ENCODE measurements at places on chromosomes 7 and 10.

DNA sequence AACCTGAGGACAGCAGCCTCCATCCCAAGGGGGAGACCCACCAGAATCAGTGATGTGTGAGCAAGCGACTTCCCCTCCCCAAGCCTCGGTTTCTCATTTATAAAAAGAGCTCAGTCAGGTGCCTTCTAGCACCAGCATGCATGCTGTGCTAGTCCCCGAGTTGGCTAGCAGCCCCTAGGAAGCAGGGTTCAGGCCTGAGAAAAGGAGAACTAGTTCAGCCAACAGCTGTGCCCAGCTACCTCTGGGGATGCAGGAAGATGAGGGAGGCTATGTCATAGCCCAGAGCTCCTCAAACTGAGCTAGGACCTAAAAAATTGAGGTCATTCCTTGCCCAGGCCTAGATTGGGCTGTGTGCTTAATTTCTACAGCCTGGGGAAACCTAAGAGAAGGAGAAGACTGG, 13.7 kb downstream of the DRGX start:
- no peak for DNase-seq

DNA sequence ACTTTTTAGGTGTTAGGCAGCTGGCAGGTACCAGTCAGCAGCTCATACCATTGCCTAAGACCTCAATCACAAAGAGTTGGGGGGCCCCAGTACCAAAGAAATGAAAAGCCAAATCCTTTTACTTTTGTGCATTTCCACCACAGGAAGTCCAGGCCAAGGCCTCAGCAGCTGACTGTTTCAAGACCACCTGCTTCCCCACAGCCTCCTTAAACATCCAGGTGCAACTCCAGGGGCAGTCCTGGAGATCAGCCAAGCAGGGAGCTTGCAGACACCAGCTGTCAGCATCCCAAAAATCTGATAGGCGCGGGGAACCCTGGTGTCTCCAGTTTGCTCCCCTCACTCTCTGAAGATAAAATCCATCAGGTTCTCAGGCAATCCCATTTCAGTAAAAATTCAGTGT, 91.5 kb upstream of the EFCAB10 start:
- peak; percentile 88 for DNase-seq

- no peak for DNase-seq
These were observed 145.9 kb downstream of the GFRA1 start for GRCh38 chr10:116126954-116127695.

DNA sequence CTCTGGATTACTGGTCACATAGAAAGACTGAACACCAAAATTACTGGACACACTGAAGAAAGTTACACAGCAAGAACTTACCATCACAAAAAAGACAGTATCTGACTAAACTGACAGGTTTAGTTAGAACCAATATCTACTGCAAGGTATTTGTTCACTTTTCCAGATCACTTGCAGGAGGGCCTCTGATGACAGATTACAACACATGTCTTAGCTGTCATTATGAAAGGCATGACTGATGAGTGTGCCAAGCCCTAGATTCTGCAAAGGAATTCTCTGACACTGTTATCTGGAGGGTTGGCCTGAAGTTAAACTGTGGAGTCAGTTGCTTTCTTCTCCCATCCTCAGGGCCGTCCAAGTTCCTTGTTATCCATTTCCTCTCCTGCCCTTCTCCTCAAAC, 242.7 kb downstream of the KIF20B start:
- no peak for DNase-seq

GRCh38 chr7:47697543-47697942, 115.6 kb upstream of the TNS3 start:
- no peak for DNase-seq

DNA sequence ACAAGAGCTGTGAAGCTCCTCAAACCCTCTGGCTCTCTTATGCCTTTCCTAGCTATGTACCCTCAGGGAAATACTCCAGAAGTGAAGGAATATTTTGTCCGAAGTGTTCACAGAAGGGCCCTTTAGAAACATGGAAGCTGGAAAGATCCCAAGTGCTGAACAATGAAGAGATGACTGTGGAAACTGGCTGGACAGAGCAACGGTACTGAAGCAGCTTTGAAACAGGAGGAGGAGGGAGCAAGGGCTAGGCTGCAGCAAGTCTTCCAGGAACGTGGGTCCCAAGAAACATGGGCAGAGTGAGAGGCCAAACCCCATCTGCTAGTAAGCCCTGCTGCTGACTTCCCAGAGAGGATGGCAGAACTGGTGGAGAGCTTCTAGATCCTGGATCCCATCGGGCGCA, 3.0 kb upstream of the PSAP start:
- DNase-seq, result no peak

- DNase-seq, result no peak
These were observed 281 bp upstream of the EXOC6 start for GRCh38 chr10:92848037-92848440.

GRCh38 chr10:127090138-127090537, 106.3 kb downstream of the INSYN2A start:
- DNase-seq, result no peak

DNA sequence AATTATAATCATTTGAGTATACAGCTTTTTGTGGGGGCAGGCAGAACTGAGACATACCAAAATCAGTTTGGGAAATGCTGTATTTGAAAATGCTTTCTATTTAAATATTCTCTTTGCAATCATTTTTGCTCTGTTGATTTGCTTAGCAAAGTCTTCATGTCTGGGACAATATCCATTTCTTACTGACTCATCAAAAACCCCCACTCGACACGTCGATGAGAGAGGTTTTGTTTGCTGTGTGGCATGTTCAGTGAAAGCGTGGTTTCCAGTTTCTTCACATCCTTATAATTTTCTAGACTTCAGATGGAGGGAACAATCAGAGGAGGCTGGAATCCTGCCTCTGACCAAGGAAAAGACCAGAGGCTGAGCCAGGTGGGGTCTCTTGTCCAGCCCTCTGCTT, 28.9 kb downstream of the HTRA1 start:
- no peak for DNase-seq

DNA sequence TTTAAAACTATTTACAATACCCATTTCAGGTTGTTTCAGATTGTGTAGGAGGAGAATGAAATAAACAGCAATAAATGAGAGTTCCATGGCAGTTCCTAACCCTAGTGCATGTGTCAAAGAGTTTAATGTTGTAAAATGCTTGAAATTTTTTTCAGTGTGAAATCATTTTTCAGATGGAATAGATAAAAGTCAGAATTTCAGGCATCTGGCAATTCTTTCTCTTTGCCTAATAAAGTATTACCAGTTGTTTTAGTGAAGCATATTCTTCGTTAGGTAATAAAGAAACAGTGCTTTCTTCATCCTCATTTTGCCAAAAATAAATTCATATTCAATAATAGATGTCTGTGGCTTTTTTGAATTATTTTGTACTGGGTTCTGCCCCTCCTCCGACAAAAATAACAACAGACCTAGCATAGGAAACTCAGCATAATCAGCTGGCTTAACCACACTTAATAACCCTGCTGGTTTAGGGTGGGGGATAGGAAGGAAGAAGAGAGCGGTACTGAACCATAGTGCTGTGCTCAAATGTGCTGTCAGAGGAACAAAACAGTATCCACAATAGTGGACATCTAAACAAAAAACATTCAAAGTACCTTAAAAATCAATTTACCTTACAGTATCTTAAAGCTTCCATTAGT, 39.1 kb downstream of the MINDY3 start:
- DNase-seq, result no peak

GRCh38 chr7:77413861-77414424, 2.2 kb downstream of the GSAP start:
- no peak for DNase-seq

DNA sequence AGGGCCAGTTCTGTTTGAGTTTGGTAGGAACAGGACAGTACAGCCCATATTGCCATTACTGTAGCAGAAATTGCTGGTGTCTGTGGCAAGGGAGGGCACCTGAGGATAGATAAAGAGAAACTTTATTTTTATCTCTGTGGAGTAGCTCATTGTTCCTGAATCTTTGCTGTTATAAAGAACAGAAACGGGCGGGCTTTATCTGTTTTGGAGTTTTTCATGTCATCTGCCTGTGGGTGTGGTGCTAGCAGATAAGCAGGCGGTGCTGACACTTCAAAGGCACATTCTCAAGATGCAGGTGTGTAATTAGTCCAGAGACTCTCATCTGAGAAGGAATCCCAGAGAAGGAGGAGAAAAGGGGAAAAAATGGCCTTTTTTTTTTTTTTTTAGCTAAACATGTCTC, 11.5 kb downstream of the ZNF273 start:
- DNase-seq, result no peak

- DNase-seq, result no peak
These were observed 7.8 kb downstream of the EN2 start for GRCh38 chr7:155465761-155466141.

DNA sequence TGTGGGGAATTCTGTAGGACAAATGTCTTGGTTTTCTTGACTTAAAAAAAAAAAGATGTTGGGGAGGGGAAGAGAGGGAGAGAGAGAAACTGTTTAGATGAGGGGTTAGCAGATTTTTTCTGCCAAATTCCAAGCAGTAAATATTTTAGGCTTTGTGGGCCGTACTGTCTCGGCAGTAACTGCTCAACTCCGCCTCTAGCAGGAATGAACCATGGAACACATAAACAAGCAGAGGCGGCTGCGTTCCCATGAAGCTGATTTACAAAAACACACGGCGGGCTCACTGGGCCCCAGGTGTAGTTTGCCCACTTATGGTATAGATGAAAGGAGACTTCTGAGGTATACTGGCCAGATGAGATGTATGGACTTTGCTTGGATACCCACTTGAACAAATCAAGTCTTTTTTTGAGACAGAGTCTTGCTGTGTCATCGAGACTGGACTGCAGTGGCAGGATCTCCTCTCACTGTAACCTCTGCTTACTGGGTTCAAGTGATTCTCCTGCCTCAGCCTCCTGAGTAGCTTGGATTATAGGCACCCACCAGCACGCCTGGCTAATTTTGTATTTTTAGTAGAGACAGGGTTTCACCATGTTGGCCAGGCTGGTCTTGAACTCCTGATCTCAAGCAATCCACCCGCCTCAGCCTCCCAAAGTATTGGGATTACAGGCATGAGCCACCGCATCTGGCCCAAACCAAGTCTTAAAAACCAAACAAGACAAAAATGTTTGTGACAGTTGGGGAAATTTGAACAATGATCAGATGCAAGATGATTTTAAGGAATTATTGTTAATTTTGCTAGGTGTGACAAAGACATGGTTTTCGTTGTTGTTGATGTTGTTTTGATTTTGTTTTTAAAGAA, 9.7 kb upstream of the ADAMTS14 start:
- DNase-seq, result no peak

GRCh38 chr10:97224483-97225435, 39.0 kb upstream of the SLIT1 start:
- DNase-seq, result no peak

GRCh38 chr7:9498303-9498702, 1064.9 kb downstream of the NXPH1 start:
- DNase-seq, result no peak

GRCh38 chr10:7314170-7314569, 96.7 kb downstream of the SFMBT2 start:
- no peak for DNase-seq

GRCh38 chr7:86814661-86815379, 171.1 kb downstream of the GRM3 start:
- DNase-seq, result peak; percentile 12

- no peak for DNase-seq
These were observed 140.3 kb downstream of the FOXP2 start for GRCh38 chr7:114554781-114555537.

- no peak for DNase-seq
These were observed 37.0 kb upstream of the IL15RA start for GRCh38 chr10:6014241-6014761.

All from NCI-H1105 (cell line).